Right ventricle myocardium inferior (tissue), 1 donor: ENCODE measurements at places on chromosomes 3 and 15. TPM values are rescaled to one million over a fixed set of nuclear protein-coding genes. Genes with fewer than 3 reads are reported as not detected.

GRCh38 chr3:121962443-121962842 lies 59.6 kb downstream of the ILDR1 start:
- DNase-seq, result no peak

DNA sequence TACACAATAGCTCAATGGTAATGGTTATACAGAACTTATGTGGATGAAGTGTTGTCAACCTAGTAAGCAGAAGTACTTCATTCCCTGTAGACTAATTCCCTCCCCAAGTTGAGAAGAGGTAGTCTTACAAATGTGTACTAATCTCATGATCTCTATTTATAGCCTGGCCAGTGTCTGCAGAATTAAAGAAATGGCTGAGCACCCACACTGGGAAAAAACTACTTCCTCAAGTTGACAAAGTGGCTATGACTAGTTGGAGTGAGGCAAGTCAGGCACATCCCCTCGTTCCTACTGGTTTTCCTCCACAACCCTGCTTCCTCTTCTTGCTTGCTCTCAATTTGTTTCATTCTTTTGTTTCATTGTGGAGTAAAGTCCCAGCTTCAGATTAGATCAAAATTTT lies 566.7 kb upstream of the ZNF717 start:
- no peak for DNase-seq

DNA sequence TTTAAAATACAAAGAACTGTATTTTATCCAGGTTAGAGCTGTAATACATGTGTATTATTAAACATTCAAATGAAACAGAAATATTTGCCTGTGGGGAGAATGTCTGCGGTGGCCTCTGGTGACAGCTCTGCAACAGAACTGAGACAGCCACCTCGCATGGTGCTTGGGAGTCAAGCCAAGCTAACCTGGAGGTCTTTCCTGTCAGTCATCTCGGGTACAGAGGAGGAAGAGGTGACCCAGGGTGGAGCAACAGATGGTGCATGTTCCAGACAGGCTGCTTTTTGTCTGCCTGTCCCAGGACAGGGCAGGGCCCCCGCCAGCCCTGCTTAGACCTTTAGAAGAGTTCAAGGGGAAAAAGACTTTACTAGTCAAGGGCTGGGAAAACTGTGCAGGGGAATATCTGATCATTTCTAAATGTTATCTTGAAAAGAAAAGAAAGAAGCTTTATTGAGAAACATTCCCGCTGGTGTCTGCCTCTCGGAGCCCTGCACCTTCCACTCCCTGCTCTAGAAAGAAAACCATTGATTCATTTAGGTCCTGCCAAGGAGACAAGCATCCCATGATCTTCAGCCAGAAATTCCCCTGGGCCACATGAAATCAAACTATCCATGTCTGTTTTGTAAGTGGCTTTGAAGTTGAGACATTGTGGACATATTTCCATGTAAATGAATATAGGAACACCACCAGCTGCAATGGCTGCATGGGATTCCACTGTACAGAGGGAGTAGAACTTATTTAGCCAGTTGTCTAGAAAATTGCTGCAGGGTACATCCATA lies 5.5 kb upstream of the NR2E3 start:
- DNase-seq, result no peak

The SAXO2 gene
- total RNA-seq, result 2.2 TPM

The GRK7 gene
- not detected for total RNA-seq
